NCI-H1417 treated with DMSO at 0.1 percent for 48 hours (cell line): ENCODE measurements at places on chromosomes 1 and 21.

GRCh38 chr1:228194921-228195812, 12.7 kb upstream of the OBSCN start:
- DNase-seq: no peak

DNA sequence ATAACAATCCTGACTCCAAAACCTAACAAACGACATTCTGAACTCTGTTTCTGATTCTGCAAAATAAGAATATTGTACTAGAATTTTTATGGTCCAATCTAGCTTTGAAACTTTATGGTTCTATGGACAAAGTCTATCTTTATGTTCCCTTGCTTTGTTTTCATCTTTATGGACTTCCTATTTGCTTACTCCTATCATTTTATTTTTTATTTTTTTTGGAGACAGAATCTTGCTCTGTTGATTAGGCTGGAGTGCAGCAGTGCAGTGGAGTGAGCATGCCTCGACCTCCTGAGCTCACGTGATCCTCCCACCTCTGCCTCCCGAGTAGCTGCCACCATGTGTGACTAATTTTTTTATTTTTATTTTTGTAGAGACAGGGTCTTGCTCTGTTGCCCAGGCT, 3.6 kb downstream of the NRAS start:
- DNase-seq: no peak

DNA sequence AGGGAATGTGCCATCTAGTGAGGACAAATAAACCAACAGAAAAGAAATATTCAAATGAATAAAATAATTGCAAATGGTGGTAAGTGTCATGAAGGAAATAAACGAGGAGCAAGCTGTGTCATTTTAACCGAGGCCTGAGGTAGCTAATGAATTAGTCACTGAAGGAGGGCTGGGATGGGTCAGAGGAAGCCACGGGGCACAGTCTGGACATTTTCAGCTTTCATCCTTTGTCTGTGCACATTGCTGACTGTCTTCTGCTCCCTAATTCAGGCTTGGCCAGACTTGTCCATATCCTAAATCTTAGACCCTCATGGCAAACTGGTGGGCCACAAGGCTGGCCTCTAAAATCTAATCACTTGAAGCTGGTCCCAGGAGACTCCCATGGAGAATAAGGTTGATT, 138.4 kb downstream of the RHOU start:
- DNase-seq: no peak

GRCh38 chr21:37645848-37646247, 270.4 kb downstream of the KCNJ6 start:
- no peak for DNase-seq

GRCh38 chr1:62263814-62264353, 55.4 kb downstream of the KANK4 start:
- DNase-seq: no peak

DNA sequence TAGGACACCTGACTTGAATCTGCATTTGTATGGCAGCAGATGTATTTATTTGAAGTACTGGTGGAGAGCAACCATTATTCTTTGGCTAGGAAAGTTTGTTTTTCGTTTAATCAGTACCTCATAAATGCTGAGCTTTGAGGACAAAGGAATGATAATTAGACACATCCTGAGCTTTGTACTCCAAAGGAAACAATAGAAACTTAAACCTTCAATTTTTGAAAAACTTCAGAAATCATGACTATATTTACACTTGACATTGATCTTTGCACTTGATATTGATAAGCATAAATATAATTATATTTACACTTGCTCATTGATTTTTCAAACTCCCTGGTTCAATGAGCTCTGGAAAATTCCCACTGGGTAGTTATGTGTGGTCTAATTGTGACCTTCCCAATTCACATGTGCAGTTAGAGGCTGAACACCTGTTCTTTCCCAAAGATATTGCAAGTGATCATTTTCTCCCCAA, 10.7 kb downstream of the PATJ start:
- no peak for DNase-seq

- DNase-seq: no peak
Observed at GRCh38 chr21:45128613-45129188, 54.3 kb downstream of the ADARB1 start.

DNA sequence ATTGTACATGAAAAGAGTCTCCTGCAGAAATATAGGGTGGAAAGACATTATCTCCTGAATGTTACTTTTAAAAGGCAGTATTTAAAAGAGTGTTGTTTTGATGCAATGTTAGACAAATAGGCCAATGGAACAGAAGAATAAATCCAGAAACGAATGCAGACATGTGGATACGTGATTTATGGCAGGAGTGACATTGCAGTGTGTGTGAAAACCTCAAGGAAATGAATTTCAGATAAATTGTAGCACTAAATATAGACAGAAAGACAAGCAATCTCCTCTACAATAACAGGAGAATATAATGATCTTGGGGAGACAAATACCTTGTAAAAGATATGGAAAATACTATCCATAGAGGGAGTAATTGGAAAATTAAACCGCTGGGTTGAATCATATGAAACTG, 387.8 kb upstream of the CHRM3 start:
- no peak for DNase-seq

DNA sequence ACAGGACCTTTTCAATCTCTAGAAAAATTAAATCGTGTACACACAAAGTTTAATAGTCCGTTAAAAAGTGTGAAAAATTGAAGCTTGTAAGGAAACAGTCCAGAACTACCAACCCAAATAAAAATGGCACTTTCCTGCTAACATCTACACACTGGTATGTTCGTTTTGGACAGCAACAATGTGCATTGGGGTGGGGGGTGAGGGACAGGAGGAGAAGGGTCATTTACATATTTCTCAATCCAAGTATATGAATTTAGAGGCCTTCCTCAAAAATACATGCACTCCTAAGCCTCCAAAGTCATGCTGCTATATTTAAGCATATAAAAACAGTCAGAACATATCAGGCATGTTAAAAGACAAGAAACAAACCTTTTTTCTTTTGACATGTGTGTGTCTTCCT, 2.5 kb downstream of the PPP1R15B start:
- no peak for DNase-seq
